ENCODE measurements at places on chromosomes 7 and 10. TPM values are rescaled to one million over a fixed set of nuclear protein-coding genes. Genes with fewer than 3 reads are reported as not detected.

- DNase-seq: no peak
Measured at GRCh38 chr7:107559864-107560263, 3.9 kb downstream of the COG5 start.

The LRIT1 gene
- total RNA-seq: not detected

GRCh38 chr7:129387537-129387936 lies 46.7 kb upstream of the STRIP2 start:
- DNase-seq: no peak

DNA sequence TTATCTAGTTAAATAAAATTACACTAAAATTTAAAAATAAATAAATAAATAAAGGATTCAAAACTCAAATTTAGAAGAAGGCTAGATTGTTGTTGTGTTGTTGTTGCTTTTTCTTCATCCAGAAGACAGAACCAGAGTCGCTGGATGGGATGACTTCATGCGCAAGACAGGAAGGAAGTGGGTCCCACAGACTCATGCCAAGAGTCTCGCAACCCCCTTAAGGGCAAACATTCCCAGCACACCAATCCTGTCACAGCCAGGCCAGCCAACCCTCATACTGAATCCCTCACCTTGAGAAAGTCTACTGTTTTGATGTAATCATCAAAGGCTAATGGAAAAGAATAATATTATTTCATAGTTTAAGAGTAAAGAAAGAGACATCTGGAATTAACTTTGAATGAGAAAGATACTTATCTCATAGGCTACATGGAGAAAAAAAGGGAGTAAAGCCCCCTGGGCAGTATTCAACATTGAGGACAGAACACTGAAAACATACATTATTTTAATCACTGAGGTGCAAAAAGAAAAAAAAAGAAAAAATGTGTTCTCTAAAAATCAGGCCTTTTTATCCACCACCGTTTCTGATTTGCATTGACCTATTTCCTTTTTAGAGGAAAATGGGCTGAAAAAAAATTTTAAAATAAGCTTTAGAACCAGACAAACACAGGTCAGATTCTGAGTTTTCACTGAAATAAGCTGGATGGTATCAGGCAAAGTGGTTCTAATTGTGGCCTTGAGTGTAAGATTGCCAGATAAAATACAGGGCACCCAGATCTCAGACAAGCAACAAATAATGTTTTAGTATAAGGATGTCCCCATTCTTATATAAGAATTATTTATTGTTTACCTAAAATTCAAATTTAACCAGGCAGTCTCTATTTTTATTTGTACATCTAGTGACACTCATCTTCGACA lies 826.5 kb downstream of the TNS3 start:
- no peak for DNase-seq

GRCh38 chr7:2116989-2117591 lies 115.7 kb downstream of the MAD1L1 start:
- no peak for DNase-seq

Measured in sciatic nerve (tissue), 2 donors.